ENCODE measurements at places on chromosomes 5 and 9.

DNA sequence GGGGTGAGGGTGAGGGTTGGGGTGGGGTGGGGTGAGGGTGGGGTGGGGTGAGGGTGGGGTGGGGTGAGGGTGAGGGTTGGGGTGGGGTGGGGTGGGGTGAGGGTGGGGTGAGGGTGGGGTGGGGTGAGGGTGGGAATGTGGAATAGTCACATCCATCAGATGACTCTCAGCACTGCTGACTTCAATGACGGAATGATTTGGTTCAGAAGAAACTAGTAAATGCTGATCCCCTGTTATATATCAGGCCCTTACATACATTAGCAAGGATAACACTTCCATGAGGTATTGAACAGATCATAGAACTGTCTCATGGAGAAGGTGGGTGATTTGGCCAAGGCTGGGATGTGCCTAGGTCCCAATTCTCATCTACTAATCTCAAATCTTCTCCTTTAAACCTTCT is 24.5 kb upstream of the C5orf47 start:
- DNase-seq, result no peak

DNA sequence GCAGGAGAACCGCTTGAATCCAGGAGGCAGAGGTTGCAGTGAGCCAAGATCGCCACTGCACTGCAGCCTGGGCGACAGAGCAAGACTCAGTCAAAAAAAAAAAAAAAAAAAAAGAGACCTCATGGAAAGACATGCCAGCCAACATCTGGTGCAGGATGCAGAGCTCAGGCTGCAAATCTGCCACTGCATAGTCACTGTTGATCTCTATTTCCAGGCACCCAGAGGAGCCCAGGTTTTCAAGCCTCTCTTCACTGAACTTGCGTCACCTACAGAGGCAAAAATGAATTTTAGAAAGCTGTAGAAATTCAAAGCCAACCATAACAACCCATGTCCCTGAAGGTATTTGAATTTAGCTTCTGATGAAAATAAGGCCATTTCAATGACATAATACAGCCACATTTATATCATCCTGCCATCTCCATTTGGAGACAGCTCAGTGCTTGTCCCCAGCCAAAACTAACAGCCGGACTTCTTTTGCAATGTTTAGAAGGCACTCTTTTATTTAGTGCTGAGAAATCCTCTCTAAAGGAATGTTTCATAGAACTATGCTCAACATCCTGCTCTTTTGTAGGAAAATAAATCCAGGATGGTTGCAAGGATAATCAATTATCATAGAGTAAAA is 113.3 kb downstream of the SNX18 start:
- DNase-seq, result no peak

GRCh38 chr9:89890326-89890980 is 285.6 kb downstream of the GADD45G start:
- DNase-seq, result peak; percentile 41

- no peak for DNase-seq
Observed at GRCh38 chr9:124306098-124306735, 48.5 kb downstream of the NEK6 start.

- no peak for DNase-seq
Observed at GRCh38 chr9:25964239-25964638, 286.0 kb upstream of the TUSC1 start.

DNA sequence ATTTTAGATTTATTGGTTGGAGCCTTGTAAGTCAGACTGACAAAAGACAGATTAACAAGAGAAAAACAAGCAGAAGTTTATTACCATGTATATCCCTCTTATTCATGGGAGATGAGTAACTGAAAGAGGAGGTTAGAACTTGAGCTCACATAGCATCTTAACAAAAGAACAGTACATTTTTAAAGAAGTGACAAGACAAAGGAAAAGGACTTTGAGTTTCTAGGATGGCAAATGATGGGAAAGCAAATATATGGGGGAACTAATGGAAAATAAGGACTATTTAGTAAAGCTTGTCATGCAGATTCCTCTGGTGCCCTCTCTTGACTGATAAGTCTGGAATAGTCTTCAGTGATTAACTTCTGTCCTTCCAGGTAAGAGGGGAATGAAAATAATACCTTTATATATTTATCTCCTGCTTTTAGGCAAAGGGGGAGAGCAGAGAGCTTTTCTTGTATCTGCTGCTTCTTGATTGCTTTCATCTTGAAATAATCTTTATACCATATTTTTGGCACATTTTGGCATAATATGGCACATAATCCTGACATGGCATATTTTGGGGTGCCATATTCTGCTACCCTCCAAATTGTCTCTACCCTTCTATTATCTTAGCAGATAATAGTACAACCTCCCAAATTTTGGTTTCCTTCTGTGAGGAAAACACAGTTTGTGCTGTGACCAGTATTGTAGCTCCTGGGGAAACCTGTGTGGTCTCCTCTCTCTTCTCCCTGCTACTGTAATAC is 206.8 kb downstream of the TMC1 start:
- no peak for DNase-seq

- no peak for DNase-seq
Observed at GRCh38 chr9:87283585-87283984, 214.1 kb upstream of the DAPK1 start.

- no peak for DNase-seq
Observed at GRCh38 chr5:75965292-75965691, 117.9 kb upstream of the SV2C start.

DNA sequence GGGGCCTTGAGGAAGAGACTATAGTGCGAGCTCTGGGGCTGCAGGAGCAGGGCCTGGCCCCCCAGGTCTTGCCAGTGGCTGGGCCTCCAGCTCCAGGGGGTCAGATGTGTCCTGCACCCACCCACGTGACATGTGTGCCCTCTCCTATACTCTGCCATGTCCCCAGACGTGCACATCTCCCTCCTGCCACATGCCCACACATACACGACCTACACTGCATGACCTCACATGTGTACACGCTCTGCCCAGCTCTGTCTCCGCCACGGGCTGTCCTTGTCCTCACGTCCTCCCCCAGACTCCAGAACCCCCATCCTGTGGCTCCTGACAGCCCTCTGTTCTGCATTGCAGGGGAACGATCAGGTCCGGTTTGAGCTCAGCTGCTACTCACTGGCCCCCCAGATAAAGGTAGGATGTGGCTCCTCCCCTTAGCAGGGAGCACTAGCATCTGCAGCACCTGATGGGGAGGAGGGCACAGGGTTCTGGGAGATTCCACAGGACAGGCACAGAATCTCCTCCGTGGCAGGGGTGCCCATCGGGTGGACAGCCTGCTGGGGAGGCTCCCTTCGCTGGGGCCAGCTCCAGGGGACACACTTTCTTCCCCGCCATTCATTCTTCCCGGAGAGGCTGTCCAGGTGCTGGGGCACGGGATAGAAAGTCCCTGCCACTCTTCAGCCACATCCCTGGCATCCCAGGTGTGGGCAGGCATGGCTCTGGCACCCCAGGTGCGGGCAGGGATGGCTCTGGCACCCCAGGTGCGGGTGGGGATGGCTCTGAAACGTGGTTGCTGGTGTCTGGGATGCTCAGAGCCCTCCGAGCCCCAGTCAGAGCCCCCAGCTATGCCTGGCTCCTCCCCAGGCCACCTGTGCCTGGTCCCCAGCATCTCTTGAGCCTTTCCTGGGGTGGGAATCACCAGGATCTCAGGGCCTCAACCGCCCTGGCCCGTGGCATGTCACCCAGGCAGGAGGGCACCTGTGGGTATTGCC is 19.3 kb downstream of the ASS1 start:
- no peak for DNase-seq

- no peak for DNase-seq
Observed at GRCh38 chr9:16501141-16501540, 369.3 kb downstream of the BNC2 start.

DNA sequence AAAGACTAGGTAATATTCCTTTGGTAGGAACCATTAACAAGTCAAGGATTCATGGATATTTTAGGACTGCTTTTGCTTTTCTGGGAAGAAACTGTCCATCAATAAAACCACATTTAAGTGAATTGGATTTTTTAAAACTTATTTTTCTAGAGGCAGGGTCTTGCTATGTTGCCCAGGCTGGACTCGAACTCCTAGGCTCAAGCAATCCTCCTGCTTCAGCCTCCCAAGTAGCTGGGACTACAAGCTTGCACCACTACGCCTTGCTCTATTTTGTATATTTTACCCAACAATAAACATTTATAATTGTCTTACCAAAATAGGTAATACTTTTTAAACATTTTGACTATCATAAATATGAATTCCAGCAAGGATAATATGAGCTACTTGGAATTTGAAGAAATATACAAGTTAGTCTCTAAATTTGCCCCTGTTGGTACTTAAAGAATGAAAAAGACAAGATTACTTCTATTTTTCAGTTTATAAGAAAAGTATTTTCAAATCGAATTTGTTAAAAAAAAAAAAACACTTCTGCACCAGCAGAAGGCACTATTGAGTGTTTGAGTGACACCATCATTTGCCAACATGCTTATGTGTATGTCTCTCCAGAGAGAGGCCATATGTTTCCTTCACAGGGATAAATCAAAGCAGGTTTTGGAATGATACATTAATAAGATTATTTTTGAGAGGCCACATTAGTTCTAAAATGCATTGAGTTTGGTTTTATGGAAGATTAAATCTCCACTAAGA is 60.0 kb upstream of the CARTPT start:
- no peak for DNase-seq

DNA sequence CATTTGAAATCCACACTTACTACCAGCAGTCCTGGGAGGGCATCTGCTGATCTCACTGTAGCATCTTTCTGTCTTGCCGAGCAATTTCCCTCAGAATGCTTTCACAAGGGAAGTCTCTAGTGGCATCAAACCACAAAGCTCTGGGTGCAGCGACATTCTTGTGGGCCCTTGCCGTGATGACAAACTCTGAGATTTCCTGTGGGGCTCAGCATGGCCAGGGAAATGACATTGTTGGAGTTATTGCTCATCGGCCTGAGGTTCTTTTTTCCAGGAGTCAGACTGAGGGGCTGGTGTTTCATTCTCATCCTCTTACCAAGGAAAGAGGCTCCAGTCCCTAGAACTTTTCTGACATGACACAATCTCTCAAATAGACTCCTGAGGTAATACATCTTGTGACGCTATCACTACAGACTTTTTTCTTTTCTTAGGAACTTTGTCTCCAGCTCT is 51.4 kb downstream of the PFDN1 start:
- DNase-seq, result peak; percentile 75

DNA sequence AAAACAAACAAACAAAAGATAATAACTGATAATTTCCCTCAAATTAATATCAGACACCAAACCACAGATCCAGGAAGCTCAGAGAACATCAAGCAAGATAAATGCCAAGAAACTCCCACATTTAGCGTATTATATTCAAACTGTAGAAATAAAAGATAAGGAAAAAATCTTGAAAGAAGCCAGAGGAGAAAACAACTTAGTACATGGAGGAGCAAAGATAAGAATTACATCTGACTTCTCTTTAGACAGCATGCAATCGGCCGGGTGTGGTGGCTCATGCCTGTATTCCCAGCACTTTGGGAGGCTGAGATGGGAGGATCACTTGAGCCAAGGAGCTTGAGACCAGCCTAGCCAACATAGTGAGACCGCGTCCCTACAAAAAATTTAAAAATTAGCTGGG is 17.2 kb upstream of the MLANA start:
- DNase-seq, result no peak

GRCh38 chr9:121672213-121672612 is 20.8 kb downstream of the DAB2IP start:
- DNase-seq, result no peak

DNA sequence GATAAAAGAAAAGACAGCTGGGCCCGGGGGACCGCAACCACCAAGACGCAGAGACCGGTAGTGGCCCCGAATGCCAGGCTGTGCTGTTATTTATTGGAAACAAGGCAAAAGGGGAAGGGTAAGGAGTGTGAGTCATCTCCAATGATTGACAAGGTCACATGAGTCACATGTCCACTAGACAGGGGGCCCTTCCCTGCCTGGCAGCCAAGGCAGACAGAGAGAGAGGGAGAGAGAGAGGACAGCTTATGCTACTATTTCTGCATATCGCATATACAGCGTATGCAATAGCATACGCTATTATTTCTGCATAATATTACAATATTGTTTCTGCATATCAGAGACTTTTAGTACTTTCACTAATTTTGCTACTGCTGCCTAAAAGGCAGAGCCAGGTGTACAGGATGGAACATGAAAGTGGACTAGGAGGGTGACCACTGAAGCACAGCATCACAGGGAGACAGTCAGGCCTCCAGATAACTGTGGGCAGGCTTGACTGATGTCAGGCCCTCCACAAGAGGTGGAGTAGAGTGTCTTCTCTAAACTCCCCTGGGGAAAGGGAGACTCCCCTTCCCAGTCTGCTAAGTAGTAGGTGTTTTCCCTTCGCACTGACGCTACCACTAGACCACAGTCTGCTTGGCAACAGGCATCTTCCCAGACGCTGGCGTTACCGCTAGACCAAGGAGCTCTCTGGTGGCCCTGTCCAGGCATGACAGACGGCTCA is 50.3 kb downstream of the RFX3 start:
- DNase-seq, result no peak

GRCh38 chr9:4366591-4367330 is 66.9 kb upstream of the GLIS3 start:
- DNase-seq, result peak; percentile 66

GRCh38 chr5:170590566-170590965 is 86.7 kb downstream of the KCNIP1 start:
- DNase-seq, result no peak

DNA sequence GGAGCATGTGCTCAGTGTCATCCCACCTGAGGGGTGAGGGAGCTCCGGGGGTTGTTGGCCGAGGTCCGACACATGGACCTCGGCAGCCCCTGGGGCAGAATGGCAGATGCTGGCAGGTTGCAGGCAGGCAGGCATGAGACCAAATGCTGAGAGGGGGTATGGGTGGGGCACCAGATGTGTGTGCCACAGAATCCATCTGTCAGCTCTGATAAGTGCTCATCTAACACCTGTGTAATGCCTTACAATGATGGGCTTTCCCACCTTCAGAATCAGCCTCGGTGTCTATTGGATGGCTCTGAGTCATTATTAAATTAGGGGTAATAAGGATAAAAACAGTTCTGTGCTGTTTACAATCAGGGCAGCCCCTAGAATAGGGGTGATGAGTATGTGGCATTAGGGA is 73.1 kb upstream of the SAP30L start:
- DNase-seq, result no peak

GRCh38 chr9:91844190-91844589 is 105.8 kb downstream of the ROR2 start:
- DNase-seq, result no peak

GRCh38 chr9:75071530-75072122 is 16.3 kb downstream of the NMRK1 start:
- DNase-seq, result peak; percentile 70

- DNase-seq, result no peak
Observed at GRCh38 chr5:57360871-57361270, 121.7 kb downstream of the ACTBL2 start.

GRCh38 chr5:143329843-143330242 is 73.6 kb downstream of the NR3C1 start:
- no peak for DNase-seq

- DNase-seq, result no peak
Observed at GRCh38 chr5:149260761-149261160, 10.9 kb upstream of the AFAP1L1 start.

GRCh38 chr9:90807006-90807405 is 5.4 kb downstream of the SYK start:
- DNase-seq, result no peak

GRCh38 chr5:73116506-73116905 is 3.9 kb upstream of the TMEM171 start:
- DNase-seq, result no peak
